ENCODE measurements at places on chromosomes 2 and 18. TPM values are rescaled to one million over a fixed set of nuclear protein-coding genes. Genes with fewer than 3 reads are reported as not detected.

Gene GDF7
- polyA plus RNA-seq: 0.10 TPM

Gene GPR35
- 1.5 TPM for polyA plus RNA-seq

Gene HOXD1
- polyA plus RNA-seq: 2.1 TPM

Gene CD8B2
- polyA plus RNA-seq: 1.6 TPM

Gene DPYSL5
- polyA plus RNA-seq: 309 TPM

Gene RESP18
- polyA plus RNA-seq: not detected

Gene LINC00305
- not detected for polyA plus RNA-seq

Gene COPS8
- polyA plus RNA-seq: 94.9 TPM

Gene HAAO
- polyA plus RNA-seq: 2.2 TPM

Gene REG3G
- not detected for polyA plus RNA-seq

Gene CRYGB
- polyA plus RNA-seq: not detected

Gene MERTK
- polyA plus RNA-seq: 6.3 TPM

Gene RAB6C
- 0.29 TPM for polyA plus RNA-seq

Gene CHRND
- not detected for polyA plus RNA-seq

Gene BCL2
- 8.0 TPM for polyA plus RNA-seq

Gene TOGARAM2
- 0.71 TPM for polyA plus RNA-seq

Gene PLB1
- 0.64 TPM for polyA plus RNA-seq

Gene AAMP
- polyA plus RNA-seq: 115 TPM

Gene MARCHF4
- 41.1 TPM for polyA plus RNA-seq

Gene NHEJ1
- 12.0 TPM for polyA plus RNA-seq

Gene MPP4
- polyA plus RNA-seq: not detected

Gene C2orf80
- 3.3 TPM for polyA plus RNA-seq

Gene EPB41L3
- polyA plus RNA-seq: 83.1 TPM

Gene SEMA4C
- 32.9 TPM for polyA plus RNA-seq

Gene ASB18
- not detected for polyA plus RNA-seq

Gene SH3RF3
- polyA plus RNA-seq: 2.3 TPM

Gene SERPINB13
- polyA plus RNA-seq: not detected

Gene EVA1A
- 4.9 TPM for polyA plus RNA-seq

Gene EFHD1
- polyA plus RNA-seq: 263 TPM

Gene SAG
- not detected for polyA plus RNA-seq

Gene INHA
- polyA plus RNA-seq: 0.37 TPM

All from brain (organoid and tissue), 16 donors.